ENCODE measurements at places on chromosomes 11 and 22.

GRCh38 chr11:14119357-14119756, 156.8 kb downstream of the SPON1 start:
- no peak for DNase-seq

DNA sequence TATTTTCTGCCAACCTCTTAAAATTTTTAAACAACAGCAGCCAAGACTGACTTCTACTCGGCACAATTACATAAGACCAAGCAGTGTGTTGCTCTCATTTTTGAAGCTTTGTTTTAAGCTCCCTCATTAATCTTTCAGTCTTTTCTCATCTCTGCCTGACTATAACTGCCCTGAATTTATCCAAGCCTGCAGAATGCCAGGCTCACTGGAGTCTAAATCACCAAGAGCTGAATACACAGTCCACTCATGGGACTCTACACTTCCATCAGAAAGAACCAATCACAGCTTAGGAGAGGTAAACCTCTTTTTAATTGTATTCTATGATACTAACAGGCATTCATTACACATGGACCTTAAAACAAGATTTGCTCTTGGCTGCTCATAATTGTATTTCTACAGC, 178.7 kb downstream of the CADM1 start:
- DNase-seq, result no peak

GRCh38 chr11:75233754-75234172, 6.8 kb upstream of the TPBGL start:
- no peak for DNase-seq

- no peak for DNase-seq
Measured at GRCh38 chr22:50192436-50193204, 6.9 kb downstream of the TRABD start.

DNA sequence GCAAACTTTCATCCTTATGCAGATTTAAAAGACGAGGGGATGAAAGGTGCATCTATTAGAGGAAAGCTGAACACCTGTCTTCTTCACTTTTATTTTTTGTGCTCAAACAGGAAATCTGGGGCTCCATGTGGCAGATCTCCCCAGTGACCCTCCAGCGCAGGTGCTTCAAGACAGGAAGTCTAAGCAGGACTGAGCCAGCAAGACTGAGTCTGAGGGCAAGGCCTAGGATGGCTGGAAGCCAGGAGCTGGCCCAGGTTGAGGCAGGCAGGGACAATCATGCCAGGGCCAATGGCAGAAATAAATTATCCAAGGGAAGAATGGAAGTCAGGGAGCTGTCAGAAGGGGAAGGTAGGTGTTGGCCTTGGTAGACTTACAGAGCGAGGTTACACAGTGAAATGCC, 101.1 kb upstream of the SPON1 start:
- DNase-seq, result peak; percentile 76

GRCh38 chr11:28071305-28071704, 36.7 kb downstream of the KIF18A start:
- no peak for DNase-seq

- DNase-seq, result no peak
Measured at GRCh38 chr11:75429902-75430713, 2.9 kb downstream of the KLHL35 start.

- DNase-seq, result no peak
Measured at GRCh38 chr11:795634-796564, 2.2 kb downstream of the SLC25A22 start.

- no peak for DNase-seq
Measured at GRCh38 chr22:21876486-21877176, 9.2 kb upstream of the MAPK1 start.

DNA sequence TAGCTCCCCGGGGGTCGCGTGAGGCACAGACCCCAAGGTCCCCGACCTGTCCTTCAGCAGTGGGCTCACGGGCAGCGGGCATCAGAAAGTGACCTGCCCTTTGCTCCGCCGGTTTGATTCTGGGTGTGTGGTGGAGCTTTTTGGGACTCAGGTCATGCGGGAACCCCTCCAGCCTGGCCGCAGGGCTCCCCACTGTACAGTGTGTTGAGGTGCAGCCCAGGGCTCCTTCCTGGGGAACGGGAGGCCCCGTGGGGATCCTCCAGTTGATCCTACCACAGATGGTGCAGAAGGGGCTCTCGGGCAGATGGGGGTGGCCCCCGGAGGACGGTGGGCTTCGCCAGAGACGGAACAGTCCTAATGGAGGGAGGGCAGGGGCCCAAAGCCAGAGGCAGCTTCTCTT, 24.2 kb downstream of the MUC6 start:
- no peak for DNase-seq

- DNase-seq, result no peak
Measured at GRCh38 chr11:1469287-1469910, 17.2 kb downstream of the MOB2 start.

- DNase-seq, result no peak
Measured at GRCh38 chr11:122523846-122524805, 131.4 kb upstream of the UBASH3B start.

- no peak for DNase-seq
Measured at GRCh38 chr22:33188326-33188725, 130.1 kb upstream of the SYN3 start.

DNA sequence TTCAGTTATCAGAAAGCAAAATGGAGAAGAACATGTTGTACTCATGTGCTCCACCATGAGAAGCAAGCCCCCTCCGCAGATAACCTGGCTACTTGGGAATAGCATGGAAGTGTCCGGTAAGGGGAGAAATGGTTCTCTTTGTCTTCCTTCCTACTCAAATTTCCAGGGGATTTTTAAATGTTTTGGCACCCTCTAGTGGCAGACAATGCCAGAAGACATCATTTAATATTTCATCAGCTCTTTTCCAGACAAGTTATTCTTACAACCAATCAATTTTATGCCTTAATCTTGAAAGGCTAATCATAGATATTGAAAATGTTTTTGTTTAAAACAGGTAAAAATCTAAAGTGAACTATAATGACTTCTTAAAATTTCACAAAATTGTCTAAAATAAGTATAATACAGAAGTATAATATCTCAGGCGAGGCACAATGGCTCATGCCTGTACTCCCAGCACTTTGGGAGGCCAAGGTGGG, 15.7 kb downstream of the CRTAM start:
- no peak for DNase-seq

GRCh38 chr22:48779211-48779643, 1048.4 kb downstream of the BRD1 start:
- peak; percentile 91 for DNase-seq

DNA sequence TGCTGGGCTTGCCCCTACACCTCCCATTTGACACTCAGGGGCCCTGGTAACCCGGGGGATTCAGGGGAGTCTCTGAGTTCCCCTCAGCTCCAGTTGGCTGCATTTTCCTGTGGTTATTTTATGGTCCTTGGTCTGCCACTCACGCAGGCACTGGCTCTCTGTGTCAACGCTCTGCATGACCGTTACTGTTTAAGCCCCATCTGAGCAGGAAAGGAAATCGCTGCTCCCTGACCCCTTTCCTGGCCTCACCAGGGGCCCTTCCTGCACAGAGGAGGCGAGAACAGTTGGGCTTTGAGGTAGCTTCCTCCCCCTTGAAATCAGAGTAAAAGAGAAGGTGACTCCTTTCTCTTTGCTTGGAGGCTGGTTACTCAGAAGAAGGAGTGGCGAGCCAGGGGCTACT, 2.4 kb downstream of the C1QTNF4 start:
- no peak for DNase-seq

GRCh38 chr11:65588199-65589054, 7.2 kb downstream of the KCNK7 start:
- DNase-seq, result no peak

- no peak for DNase-seq
Measured at GRCh38 chr22:20024225-20024624, 3.3 kb downstream of the TANGO2 start.

DNA sequence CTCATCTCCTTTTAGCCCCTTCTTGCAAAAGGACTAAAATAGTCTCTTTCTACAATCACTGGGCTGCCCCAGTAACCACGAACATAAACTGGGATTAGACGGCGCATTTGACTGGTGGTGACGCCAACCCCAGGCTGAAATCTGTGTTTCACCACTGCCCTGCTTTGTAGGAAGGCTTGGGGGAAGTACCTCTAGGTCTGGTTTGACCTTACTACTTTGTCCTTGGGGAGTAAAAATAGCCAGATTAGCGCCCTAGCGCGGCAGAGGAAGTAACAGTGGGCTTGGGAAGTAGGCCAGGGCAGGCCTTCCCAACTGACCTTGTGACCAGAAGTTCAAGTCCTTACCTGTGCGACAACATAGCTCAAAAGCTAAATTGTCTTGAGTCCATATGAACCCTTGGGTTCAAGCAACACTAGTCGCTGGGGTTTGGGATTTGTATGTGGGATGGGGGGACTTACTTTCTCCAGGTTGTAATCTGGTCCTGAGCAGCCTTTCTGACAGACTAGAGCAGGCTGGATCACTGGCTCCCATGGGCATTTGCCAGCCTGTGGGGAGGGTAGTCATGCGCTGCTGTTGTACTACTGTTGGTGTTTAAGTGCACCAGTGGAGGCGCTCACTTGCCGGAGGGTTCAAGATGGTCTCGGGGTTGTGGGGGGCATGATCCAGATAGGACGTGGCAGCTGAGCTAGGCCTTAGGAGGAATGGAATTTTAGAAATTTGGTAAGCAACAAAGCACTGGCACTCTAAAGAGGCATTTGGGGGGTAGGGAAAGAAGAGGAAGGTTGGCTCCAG, 953 bp upstream of the PACS1 start:
- no peak for DNase-seq

- no peak for DNase-seq
Measured at GRCh38 chr22:26131589-26132154, 37.6 kb upstream of the SEZ6L start.

DNA sequence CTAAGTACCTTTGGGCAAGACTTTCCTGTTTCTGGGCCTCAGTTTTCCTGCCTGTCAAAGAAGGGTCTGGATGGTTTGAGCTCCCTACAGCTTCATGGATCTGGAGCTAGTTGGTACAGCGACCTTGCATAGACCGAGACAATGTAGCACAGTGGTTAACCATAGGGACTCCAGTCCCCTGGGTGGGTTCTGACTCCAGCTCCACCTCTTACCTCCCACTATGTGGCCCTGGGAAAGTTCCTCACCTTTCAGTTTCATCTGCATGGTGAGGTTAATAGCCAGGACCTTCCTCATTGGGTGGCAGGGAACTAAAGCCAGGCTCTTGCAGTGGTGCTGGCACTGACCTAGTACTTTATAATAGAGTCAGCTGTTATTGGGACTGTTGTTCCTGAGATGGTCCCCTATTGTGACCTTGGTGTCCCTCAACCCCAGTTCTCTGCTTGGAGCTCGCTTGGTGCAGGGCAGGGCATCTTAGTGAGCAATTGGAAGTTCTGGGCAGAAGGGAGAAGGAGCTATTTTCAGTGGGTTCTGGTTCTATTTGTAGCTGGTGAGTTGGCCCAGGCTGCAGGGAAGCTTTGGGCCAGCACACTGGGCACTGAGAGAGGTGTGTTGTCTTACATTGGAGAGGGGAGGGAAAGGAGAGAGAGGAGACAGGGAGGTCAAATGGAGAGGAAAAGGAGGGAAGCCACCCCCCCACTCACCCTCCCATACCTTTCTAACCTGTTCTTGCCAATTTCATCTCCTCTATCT, 10.7 kb upstream of the MTMR3 start:
- DNase-seq, result no peak

DNA sequence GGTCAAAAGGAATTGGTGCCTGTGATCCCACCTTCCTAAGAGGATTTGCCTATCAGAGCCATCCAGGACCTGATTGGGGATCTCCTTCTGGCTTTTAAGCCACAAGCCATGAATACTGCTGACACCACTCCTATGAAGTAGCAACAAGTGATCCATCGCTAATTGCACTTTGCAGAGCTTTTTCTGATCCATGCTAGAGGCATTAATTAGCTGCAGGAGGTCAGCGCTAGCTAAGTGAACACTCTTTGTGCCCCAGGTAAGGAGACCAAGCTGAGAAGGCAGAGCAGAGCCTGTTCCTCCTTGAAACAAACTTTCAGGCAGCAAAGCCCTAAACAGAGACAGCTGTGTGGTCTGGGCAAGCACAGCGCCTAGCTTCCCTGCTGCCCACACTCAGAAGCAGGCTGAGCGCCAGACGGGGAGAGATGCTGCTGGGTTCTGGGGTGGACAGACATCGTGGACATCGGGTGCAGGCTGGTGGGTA, 122.2 kb downstream of the ABTB2 start:
- no peak for DNase-seq

- DNase-seq, result no peak
Measured at GRCh38 chr11:133381761-133382130, 150.6 kb downstream of the OPCML start.

GRCh38 chr22:39728236-39728860, 157.8 kb downstream of the CACNA1I start:
- no peak for DNase-seq

DNA sequence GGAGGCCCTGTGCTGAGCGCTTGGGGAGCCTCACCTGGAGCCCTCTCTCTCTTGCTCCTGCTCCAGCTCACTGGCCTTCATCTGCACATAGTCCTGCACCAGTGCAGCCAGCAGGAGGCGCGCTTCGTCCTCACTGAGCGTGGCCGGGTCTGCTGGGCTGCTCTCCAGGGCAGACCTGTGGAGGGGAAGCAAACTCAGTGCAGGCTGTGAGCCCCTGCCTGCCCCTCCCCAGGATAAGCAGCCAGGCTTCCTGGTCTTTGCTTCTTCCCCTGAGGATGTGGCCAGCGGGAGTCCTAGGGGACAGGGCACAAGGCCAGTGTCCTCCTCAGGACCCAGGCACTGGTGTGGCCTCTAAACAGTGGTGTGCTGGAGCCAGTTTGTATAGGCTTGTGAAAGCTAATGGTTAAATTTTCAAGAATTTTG, 2.2 kb downstream of the CALCA start:
- DNase-seq, result no peak

DNA sequence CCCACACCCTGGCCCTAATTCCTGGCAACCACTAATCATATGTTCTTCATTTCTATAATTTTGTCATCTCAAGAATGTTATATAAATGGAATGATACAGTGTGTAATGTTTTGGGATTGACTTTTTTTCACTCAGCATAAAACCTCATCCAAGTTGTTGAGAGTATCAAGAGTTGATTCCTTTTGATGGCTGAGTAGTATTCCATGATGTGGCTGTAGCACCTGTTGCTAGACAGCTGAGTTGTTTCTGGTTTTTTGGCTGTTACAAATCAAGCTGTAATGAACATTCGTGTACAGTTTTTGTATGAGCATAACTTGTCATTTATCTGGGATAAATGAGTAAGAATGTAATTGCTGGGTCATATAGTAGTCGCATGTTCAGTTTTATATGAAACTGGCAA, 59.2 kb downstream of the LHFPL7 start:
- no peak for DNase-seq

- DNase-seq, result no peak
Measured at GRCh38 chr22:26330971-26331625, 98.0 kb upstream of the ASPHD2 start.

DNA sequence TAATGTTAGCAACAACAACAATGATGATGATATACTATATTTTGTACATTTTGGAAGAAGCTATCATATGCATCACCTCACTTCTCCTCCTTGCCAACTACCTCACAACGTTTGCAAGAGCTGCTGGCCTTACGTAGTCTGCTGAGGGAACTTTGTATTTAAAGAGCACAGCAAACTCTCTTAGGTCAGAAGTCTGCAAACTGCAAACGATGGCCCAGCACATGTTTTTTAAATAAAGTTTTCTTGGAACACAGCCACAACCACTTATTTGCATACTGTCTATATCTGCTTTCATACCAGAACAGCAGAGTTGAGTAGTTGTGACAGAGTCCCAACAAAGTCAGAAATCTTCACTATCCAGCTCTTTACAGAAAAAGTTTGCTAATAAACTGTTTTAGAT, 261.7 kb downstream of the TENM4 start:
- no peak for DNase-seq
